ENCODE measurements at places on chromosomes 11 and 22.

- no peak for DNase-seq
Measured at GRCh38 chr11:62512961-62513360, 33.6 kb downstream of the AHNAK start.

GRCh38 chr11:86157797-86158378, 86.7 kb upstream of the EED start:
- no peak for DNase-seq

- peak; percentile 63 for DNase-seq
Measured at GRCh38 chr11:72584293-72584938, 89.8 kb downstream of the PDE2A start.

DNA sequence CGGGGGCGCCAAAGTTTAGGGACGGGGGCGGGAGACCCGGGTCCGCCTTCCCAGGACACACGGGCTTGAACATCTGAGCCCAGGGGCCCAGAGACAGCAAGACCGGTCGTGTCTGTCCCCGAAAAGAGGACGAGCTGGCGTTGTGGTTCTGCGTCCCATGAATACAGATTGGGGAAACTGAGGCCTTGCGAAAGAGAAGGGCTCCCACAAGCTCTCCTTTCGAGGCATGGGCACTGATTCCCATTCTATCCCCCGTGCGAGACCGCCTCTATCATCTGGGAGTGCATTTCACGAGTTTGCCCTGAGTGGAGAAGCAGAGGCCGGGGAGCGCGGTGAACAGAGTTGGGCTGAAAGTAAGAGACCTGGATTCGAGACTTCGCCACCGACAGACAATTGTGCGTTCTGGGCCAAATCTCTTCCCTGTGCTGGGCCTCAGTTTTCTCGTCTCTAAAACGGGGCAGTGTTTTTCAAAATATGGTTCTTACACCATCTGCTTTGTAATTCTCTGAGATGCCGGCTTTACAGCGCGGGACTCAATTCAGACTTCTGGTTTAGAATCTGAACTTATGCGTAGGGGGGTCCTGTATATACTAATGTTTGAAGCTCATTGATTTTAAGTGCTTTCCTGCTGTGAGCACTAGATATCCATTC, 471 bp downstream of the RNF185 start:
- DNase-seq = peak; percentile 24

DNA sequence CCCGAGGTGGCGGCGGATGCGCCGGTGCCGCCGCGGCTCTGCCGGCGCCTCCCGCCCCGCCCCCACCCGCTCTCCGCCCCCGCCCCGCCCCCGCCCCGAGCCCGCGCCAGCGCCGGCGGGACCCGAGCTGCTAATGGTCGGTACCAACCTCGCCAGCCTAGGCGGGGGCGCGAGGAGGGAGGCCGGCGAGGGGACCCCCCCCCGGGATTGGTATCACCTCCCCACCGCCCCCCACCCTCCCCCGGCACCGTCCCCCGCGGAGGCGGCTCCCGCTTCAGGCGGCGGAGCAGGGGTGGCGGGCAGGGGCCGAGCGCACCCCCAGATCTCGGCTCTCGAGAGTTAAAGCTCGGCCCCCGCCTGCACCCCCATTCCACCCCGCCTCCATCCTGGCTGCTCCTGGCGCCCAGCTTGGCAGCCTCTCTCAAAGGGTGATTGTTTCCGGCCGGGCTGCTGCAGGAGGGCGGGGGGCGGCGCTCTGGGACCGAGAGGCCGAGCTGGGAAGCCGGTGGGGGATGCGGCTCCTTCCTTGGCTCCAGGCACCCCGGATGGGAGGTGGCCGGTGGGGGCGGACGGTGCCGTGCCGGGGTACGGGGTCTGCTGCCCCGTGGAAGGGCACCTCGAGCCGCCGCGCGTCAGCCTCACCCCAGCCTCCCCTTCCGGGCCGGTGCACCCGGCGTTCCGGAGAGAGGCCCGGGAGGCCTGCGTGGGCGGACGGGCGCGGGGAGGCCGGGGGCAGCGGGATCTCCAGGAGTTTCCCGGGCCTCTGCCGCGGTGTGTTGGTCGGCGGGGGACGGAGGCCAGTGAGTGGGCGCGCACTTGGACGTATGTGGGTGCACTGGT, at the start of gene B3GAT1:
Gene B3GAT1 (minus strand): TSS at position 40 of the 840 bp plus-strand sequence. CDS start 24,583 bp downstream, outside the sequence.
- no peak for DNase-seq

DNA sequence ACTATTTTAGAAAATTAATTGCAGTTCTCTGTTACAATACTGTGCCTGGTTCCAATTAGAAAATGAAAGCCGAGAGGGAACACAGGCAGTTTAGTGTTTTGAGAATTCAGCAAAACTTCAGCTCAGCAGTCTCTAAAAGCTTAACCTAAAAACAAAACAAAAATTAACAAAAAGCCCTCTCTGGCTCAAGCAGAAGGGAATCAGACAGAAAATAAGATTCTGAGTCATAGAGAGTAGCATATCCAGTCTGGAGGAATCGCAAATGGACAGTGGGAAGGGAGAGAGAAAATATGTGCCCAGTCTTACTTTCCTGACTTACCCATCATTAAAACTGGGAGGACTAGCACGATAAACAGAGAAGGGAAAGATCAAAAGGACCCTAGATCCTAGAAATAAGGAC, 38.1 kb upstream of the CHRM4 start:
- no peak for DNase-seq

GRCh38 chr22:25350551-25350971, 131.1 kb downstream of the CRYBB2 start:
- DNase-seq = no peak

GRCh38 chr11:124301548-124301947, 12.2 kb downstream of the OR8D1 start:
- no peak for DNase-seq

DNA sequence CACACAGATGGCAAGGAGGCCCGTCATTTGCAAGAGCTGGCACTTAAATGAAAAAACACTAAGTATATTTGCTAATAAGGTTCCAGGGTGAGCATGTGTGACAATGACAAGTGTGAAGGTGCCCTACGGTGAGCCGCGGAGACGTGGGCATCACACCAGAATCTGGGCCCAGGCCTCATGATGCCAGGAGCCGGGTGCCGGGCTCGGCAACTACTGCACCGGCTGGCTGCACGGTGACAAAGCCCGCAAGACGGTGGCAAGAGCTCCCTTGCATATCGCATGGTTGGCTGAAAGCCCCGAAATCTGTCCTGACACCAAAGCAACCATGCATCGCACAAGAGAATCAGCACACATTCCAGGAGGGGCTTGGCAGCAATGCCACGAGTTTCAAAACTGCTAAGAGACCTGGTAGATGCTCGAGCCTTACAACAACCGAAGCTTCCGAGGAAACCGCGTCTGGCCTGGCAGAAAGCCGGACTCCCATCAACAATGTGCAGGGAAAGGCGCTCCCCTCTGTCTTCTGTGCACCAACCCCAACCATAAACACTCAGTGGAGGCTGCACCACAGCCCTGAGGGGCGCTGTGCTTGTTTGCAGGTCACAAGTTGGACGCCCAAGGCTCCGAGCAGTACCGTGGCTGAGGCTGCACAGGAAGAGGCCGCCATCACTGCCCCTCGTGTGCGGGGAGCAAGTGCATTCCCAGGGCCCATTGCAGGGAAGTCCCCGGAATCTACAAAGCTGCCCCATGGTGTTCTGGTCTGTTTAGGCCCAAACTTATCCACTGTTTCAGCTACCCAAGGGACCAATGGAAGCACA, 339.7 kb downstream of the CTTN start:
- no peak for DNase-seq

- no peak for DNase-seq
Measured at GRCh38 chr11:75548595-75549272, 13.3 kb upstream of the SERPINH1 start.

GRCh38 chr22:49934891-49935557, 16.6 kb downstream of the CRELD2 start:
- no peak for DNase-seq

Measured in ELF-1 (cell line).